ENCODE measurements at places on chromosomes 2 and 18.
A peak's percentile ranks its signal among the peaks of the same experiment; 100 is the strongest.

GRCh38 chr18:79601234-79601633, 78.4 kb upstream of the CTDP1 start:
- no peak for DNase-seq

DNA sequence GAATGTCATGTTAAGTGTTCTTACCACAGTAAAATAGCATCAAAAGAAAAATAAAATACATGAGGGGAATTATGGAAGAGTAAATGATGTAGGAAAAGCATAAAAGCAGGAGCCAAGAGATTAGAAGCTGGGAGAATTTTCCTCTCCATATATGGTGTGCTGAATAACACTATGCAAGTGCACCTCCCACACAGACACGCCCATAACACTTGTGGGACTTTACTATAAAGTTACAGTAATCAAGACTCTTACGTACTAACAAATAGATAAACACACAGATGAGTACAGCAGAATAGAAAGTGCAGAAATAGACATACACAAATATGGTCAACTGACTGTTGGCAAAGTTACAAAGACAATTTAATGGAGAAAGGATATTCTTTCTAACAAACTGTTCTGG, 16.0 kb upstream of the SPHKAP start:
- no peak for DNase-seq

DNA sequence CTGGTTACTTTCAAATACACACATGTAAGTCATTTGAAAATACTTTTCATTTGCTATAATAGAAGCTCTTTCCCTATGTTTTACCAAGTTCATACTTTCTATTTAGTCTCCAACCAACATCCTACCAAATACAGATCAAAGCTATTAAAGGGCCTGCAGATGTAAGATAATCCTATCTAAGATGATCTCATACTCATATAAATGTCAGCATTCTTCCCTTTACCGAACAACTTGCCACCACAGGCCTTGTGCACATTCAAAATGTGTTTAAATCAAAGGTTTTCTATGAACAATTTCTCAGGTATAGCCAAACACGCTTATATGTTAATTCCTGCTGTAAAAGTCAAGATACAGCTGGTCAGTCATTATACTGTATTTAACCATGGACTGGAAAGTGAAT, 23.3 kb downstream of the KCTD18 start:
- DNase-seq: no peak

GRCh38 chr18:69887256-69887655, 60.4 kb downstream of the CD226 start:
- DNase-seq: no peak

GRCh38 chr18:8197499-8197898, 411.7 kb upstream of the RAB12 start:
- no peak for DNase-seq

DNA sequence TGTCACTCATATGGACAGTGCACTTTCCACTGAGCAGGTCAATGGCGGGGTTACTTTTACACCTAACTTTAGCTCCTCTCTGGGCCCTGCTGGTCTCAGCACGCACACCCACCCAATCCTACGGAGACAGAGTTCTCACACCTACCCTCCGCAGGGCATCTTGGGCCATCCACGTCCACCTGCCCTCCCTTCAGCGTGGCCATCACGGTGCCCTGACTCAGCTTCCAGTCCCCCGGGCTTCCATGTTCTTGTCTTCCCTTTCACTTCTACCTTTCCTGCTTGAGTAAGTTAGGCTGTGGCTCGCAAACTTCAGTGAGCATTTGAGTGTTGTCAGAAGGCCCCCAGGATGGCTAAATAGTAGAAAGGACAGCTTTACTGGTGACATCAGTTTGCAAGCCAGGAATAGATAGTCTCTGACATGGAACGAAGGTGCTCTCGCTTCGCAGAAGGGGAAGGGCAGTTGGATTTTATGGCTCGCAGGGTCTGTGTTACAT, 232.4 kb downstream of the SEPTIN10 start:
- no peak for DNase-seq

DNA sequence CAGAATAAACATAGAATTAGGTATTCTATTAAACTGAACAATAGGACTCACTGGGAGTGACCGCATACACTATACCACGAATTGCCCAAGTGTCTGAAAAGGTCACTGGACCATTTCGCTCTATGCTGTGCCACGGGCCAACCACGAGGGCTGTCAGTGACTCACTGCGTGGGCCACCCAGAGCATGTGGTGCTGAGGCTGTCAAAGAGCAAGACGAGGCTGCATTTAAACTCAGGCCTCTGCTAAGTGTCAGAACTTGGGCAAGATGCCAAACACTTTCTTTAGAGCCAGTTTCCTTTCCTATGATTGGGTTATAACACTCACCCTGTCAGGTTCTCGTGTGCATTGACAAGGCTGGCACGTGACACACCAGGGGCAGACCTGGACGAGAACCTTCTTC, 97.5 kb downstream of the SH3YL1 start:
- no peak for DNase-seq

DNA sequence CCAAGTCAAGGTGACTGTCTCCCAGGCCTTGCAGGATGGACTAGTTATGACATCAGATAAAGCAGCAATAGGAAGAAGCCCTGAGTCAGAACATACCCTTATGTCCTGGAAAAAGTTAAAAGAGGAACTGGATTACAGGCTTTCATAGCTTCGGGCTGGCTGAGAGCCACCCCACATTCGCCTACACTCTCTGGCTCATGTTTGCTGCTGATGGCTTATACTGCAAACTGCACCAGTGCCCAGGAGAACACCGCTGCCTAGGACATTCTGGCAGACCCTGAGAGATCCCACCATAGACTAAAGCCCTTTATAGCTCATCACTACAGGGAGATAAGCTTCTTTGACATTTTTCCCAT, 20.3 kb downstream of the SLC8A1 start:
- no peak for DNase-seq

- DNase-seq: no peak
Measured at GRCh38 chr2:14240868-14241267, 391.6 kb upstream of the LRATD1 start.

DNA sequence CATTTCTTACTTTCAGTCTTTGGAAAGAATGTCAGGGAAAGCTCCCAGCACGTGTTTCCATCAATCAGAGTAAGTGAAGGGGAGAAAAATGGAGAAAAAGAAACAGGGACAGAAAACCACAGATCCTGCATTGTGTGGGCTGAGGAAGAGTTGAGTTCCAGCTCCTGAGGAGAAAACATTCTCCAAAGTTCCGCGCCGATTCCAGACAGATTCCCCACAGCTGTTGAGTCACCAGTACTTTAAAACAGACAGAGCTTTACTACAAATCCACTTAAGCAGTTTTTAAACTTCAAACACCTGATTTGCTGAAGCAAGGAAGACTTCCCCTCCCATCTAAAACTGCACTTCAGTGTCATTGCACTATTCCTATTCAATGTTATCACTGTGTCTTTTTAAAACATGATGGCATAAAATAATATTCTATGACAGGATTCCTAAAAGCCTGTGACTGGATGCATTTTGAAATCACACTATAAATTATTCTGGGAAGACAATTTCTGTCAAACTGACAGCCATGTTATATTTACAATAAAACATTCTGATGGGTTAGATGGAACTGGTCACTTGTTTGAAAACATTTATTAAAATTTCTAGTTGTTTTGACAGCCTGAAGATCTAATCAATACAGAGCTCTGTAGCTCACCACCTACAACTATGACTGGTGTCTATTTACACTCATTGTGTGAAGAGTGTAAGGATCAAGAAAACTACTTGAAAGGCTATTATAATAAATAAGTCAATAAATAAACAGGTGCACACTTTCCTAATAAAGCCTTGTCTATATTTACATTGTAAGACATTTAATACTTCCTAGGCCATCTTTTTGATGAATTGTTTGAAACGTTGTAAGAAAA, 40.9 kb downstream of the TCF4 start:
- no peak for DNase-seq

- no peak for DNase-seq
Measured at GRCh38 chr2:78540255-78540654, 485.2 kb upstream of the REG3G start.

DNA sequence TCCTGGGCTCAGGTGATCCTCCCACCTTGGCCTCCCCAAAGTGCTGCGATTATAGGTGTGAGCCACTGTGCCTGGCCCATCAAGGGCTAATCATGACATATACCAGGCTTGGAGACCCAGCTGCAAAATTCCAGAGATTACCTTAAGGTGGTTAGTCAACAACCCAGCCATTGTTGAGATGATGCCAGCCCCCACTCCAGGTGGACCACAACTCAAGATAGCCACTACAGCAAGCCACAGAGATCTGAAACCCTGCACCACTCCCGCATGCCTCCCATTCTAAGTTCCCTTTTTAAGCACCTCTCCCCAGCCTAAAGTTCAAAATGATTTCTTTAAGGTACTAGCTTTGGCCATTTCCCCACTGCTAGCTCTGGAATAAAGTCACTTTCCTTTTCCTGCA, 4.6 kb upstream of the CLK1 start:
- no peak for DNase-seq

- no peak for DNase-seq
Measured at GRCh38 chr2:211181626-211182025, 625.2 kb downstream of the CPS1 start.

- no peak for DNase-seq
Measured at GRCh38 chr2:62727876-62728566, 22.5 kb downstream of the EHBP1 start.

- DNase-seq: no peak
Measured at GRCh38 chr2:235951982-235952381, 216.2 kb downstream of the GBX2 start.

- DNase-seq: peak; percentile 46
Measured at GRCh38 chr2:12008425-12009061, 262.1 kb downstream of the LPIN1 start.

GRCh38 chr18:52422985-52423601, 83.1 kb downstream of the DCC start:
- DNase-seq: no peak

DNA sequence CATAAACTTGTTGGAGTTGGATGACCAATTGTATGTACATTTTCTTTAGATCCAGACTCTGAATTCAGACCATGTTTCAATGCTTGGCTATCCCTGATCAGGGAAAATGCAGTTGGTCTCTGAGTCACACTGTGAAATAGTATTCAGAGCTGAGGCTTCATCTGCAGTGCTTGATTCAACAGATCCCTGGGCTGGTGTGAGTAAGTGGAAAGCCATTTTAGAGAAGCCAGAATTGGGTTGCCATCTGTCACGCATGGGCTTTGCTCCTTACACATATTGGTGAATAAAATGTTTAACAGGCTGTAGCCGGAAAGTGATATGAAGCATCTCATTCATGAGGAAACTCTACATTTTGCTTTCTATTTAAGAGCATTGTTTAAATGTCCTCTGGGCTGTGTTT, 50.0 kb upstream of the ACYP2 start:
- DNase-seq: no peak

- DNase-seq: no peak
Measured at GRCh38 chr2:239142806-239143205, 258.0 kb downstream of the HDAC4 start.
